Fibroblast of gingiva (primary cell): ENCODE measurements at places on chromosomes 5 and 9.
A peak's percentile ranks its signal among the peaks of the same experiment; 100 is the strongest.

DNA sequence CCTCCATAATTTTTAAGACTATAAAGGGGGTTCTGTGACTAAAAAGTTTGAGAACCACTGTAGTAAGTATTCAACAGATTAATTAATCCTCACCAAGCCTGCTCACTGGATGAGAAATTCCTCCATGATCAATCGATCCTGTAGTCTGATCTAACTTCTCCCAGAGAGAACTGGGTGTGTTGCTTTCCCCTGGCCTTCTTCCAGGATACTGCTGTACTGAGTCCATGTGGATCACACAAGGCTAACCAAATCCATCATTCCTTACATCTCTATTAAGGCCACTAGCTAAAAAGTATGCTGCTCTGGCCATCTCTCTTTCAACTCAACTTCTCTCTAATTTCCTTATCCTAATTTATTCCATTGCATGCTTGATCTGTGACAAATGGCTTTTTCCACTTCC lies 280.2 kb upstream of the PCSK5 start:
- DNase-seq: no peak

DNA sequence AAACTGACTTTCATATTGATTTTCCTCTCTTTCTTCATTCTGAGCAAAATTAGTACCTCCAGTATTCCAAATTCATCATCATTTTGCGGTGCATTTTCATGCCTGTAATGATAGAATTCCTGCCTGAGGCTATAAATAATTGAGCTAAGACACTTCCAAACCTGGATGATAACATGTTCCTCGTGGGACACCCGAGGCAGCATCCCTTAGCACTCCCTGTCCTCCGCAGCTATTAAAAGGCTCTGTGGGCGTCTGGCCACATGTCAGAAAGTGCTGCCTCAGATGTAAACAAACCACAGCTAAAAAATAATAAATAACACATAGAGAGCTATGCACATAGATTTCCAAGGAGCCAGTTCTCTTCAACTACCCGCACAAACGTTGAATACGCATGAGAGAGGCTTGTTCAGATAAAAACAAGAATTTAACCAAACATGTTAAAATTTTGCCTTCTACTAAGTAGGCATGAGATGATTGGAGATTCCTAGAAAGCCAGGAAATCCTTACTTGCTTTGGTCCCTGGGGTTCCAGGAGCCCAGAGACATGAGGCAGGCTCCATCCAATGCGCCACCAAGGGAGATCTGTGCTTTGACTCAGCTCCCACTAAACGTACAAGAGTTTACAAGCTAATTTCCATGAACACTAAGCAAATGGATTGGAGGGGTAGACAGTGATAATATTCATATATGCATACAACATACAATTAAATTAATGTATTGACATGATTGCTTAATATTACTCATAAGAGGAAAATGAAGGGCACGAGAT lies 82.7 kb downstream of the SHC3 start:
- peak; percentile 33 for DNase-seq

GRCh38 chr9:127130661-127131538 lies 8.5 kb upstream of the ANGPTL2 start:
- peak; percentile 95 for DNase-seq

GRCh38 chr5:158758675-158759074 lies 341.0 kb downstream of the EBF1 start:
- no peak for DNase-seq

- DNase-seq: no peak
These were observed 295.4 kb upstream of the DAB2 start for GRCh38 chr5:39720136-39720535.

GRCh38 chr5:142211918-142212317 lies 103.3 kb downstream of the NDFIP1 start:
- no peak for DNase-seq

DNA sequence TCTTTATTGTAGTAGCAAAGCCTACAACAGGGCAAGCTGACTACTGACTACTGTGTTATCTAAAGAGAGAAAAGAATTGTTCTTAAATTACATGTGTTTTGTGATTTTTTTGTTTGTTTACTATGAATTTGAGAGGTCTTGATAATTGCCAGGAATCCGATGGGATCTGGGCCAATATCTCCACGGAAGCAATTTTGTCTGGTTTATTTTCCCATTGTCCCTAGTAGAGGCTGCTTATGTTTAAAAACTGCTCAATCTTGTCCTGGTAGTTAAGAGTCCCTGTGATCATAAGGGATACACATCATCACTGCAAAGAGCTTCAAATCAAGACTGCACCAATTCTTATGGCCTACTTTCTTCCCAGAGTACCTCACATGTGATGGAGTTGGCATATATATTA lies 94.4 kb downstream of the GLDC start:
- peak; percentile 40 for DNase-seq

DNA sequence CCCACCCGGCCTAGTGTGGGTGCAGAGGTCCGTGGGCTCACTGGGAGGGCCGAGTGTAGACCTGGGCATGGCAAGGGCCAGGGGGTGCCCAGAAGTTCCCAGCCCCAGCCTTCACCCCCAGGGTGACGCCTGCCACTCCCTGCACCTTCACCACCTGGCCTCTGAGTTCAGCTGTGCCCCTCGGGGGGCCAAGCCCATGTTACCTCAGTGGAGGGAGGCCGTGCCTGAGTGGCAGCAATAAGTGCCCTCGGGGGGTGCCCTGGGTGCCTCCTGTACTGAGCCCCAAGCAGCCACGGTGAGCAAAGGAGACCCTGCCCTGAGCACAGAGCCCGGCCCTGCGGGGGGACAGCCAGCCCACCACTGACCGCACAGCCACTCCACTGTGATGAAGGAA lies 10.3 kb upstream of the FCN2 start:
- DNase-seq: no peak

DNA sequence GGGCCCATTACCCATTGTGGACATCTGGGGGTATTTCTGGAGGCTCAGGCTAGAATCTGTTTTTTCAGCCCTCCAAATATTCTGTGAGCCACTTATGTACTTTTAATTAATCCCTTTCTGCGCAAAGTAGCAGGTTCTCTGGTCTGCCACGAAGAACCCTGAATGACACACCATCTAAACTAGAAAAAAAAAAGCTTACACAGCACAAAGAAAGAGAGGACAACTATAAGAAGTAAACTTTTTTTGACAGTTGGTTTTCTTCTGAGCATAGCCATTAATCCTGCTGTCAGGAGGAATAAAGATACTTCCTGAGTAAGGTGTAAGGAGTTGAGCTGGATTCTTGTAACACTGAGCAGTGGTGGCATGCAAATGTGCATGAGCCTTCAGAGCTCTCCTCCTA lies 327.5 kb downstream of the TMEM232 start:
- no peak for DNase-seq

DNA sequence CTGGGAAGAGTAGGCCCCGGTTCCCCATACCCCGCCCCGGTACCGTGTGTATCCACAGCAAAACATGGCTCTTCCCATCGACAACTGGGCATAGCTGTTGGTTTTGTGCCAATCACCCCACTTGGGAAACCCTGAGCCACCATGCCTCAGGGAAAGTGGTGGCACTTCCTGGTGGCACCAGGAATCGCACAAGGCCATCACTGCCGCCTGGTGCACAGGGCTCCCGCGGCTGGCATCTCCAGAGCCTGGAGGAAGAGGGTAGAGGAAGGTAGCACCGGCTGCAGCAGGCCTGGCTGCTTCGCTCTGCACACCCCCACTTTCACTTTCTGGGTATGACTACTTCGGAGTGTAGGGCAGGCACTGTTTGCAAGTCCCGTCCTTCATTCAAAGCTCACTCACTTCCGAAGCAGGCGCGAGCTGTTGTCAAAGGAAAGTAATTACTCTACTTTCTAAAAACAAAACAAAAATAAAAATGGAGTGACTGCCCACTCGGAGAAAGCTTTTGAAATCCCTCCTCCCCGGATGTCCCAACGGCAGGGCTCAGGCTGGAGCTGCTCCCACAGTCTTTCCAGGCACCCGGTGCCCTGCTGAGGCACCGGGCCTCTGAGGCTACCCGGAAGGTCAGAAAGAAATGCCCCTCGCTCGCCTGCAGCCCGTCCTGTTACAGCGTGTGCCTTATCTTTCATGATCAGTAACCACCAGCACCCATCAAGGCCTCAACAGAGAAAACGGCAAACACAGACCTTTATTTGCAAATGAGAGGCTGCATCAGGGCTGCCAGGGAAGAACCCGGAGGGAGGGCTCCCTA lies 2.0 kb downstream of the BRD3 start:
- peak; percentile 43 for DNase-seq

- peak; percentile 75 for DNase-seq
These were observed 1.3 kb downstream of the HMGXB3 start for GRCh38 chr5:150001660-150002486.

GRCh38 chr5:91162534-91163381 lies 220.4 kb downstream of the ARRDC3 start:
- DNase-seq: peak; percentile 81

GRCh38 chr5:108560166-108560565 lies 178.3 kb upstream of the FBXL17 start:
- no peak for DNase-seq

DNA sequence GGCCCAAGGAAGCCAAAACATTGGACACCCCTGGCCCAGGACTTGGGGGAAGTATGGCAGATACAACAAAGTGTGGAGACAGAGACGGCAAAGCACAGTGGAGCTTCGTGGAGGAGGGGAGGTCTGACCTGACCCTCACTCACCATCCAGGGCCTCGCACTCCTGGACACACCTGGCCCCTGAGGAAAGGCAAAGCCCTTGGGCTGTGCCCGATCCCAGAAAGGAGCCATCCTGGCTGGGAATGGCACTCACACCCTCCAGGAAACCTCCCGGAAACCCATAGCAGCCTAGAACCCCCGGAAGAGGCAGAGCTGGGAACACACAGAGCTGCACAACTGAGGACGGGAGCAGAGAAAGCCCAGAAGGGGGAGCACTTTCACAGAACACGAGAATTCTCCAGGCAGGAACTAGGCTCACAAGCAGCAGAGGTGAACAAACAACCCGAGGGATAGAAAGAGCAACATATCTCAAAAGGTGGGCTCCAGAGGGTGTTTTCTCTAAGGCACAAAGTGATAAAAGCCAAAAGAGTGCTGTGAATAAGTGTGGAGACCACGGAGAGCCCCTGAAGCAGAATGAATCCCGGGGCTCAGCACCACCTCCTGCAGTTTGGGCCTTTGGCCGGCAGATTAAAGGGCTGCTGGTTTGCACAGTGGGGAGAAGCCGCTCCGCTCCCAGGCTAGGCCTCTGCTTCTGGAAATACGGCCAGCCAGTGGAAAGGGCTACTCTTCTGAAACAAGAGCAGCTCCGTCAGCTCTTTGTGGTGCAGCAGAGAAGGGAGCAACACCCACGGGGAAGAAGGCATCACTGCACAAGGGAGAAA lies 108.2 kb downstream of the UBE2R2 start:
- peak; percentile 51 for DNase-seq

DNA sequence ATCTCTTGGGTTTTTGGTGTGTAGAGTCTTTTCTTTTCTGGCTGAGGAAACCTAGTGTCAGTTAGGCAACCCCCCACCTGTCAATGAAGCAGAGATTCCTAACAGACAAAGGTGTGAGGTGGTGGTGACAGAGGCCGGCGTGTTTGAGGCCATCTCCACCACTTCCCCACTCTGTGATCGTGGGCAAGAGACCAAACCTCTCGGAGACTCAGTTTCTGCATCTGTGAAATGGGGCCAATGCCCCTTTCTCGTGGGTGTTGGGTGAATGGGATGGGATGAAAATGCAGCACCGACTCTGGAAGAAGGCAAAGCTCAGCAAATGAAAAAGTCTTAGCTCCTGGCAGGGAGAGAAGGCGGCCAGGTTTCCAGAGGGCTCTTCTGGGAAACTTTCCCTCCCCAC lies 807 bp downstream of the FAM163B start:
- no peak for DNase-seq

DNA sequence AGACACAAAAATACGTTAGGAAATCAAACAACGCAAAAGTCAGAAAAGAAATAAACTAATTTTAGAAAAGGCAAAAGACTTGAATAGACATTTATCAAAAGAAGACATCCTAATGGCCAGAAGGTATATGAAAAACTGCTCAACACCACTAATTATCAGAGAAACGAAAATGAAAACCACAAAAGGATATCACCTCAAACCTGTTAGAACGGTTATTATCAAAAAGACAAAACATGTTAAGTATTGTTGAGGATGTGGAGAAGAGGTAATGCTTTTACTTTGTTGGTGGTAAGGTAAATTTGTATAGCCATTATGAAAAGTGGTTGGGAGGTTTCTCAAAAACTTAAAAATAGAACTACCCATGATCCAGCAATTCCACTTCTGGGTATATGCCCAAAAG lies 230.0 kb upstream of the RGMB start:
- no peak for DNase-seq
